Stimulated activated CD4-positive, alpha-beta T cell treated with anti-CD3 and anti-CD28 coated beads, Interleukin-4, amount 100 ng/mL, for 48 hours (primary cell): ENCODE measurements at places on chromosomes 7 and 10.

DNA sequence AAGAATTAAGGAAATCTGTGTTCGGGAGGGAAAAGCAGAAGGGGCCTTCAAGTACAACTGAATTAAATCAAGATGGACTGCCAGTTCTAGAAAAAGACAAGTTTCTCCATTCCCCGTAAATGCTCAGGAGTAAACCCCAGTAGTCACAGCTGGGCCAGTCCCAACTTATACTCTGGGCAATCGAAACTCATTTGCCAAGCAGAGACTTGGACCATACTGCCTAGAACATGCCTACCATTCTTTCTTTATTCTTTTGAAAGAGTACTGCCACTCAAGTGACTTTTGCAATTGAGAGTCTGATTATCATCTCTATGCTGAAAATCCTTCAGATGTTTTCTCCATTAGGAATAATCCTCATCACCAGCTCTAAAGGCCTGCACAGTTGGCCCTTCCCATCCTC lies 21.4 kb downstream of the RPP30 start:
- no peak for DNase-seq

DNA sequence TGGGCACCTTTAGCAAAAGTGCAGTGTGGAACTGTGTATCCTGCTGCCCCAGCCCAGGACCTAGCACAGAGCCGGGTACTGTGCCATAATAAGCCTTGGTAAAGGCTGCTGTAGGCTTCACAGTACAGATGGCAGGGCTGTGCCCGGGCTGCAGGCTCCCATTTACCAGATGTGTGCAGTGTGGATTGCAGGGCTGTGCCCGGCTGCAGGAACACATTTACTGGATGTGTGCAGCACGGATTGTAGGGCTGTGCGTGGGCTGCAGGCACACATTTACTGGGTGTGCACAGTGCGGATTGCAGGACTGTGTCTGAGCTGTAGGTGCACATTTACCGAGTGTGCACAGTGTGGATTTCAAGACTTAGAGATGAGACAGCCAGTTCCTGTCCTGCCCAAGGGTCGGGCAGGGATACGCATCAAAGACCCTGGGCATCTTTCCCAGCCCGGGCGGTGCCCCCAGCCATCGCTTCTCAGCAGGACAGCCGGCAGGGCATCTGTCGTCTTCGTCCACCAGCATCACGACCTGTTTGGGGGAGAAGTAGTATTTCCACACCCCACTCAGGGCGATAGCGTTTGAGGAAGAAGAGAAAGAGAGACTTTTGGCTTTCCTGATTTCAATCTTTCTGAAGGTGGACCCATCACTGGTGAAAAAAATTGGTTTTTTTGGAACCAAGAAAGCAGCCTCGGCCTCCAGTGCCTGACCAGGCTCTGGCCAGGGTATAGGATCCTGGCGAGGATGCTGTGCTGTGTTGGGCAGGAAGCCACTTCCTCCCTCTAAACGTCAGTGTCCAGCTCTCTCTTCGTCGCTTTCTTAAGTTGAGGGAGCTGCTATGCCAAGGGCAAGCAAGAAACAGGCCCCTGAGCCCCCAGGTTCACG lies 180.8 kb downstream of the CUX1 start:
- DNase-seq, result no peak

DNA sequence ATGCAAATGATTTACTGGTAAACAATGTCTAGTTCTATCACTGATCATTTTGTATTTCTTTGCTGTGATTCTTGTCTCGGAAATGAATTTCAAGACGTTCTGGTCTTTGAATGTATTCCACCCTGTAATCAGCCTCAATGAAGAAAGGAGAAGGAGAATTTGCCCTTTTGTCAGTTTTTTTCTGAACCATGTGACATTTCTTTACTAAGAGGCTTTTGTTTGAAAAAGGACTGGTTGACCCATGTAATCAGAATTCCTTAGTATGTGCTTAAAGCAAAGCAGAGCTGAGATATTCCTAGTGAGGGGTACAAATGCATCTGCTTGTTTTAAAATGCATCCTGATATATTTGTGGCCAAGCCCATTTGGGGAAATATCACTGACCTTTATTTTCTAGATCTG lies 581.6 kb downstream of the ETV1 start:
- DNase-seq, result no peak

- no peak for DNase-seq
Observed at GRCh38 chr10:31401287-31401686, 82.3 kb downstream of the ZEB1 start.

- no peak for DNase-seq
Observed at GRCh38 chr7:135359615-135360014, 126.0 kb downstream of the STRA8 start.

DNA sequence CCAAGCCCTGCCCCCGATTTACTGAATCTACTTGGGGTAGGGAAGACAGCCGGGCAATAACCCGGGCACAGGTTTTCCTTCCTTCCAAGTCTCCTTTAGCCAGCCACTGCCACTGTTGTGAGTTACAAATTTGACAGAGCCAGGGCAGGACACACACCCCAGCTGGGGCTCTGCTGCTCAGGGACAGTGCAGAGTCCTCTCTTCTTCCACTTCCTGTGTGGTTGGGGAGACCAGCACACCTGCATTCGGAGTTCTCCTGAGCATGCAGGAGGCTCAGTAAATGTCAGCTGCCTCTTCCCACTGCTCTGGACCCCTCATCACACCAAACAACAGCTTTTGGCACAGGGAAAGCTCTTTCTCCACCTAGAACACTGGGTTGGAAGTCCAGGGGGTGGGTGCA lies 21.3 kb downstream of the CHST15 start:
- DNase-seq, result no peak

GRCh38 chr7:115844857-115845256 lies 185.7 kb downstream of the TFEC start:
- no peak for DNase-seq

- no peak for DNase-seq
Observed at GRCh38 chr7:43666938-43667337, 62.4 kb downstream of the COA1 start.

DNA sequence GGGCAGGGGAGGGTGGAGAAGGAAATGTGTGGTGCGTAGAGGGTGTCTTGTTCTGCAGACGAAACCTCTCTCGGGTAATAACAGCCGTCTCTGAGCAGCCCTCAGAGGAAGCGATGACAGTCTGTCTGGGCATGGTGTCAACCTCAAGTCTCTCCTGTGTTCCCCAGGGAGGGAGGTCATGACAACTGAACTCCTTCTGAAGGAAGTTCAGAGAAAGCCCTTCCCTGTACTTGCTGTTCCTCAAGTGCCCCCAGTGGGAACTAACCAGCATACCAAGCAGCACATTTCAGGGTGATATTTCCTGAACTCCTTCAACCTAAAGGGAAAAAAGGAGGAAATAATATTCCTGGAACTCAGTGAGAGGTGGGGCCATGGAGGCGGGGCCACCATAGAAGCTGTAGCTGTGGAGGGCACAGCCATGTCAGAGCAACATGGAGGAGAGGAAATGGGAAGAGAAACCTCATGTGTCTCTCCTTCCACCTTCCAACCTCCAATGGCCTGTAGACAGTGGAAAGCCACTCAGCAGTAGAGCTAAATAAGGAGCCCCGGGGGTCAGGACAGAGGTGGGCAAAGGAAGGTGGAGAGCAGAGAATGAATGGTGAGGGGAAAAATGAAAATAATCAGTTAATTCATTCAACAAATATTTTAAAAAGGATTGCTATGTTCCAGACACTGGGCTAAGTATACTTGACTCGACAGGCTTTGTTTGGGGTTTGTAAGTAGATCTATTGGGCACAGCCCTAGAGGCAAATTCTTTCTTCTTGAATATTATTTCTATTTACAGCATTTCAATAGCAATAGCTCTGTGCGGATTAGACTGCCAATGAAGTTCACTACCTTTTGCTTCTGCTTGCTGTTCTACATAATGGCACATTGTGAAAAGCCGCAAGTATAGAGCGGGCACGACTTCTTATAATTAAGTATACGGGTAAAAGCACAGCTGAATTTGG lies 61.0 kb upstream of the AOAH start:
- DNase-seq, result peak; percentile 36

GRCh38 chr7:155815332-155816191 lies 3.3 kb upstream of the SHH start:
- DNase-seq, result peak; percentile 79

- DNase-seq, result no peak
Observed at GRCh38 chr10:48684792-48685623, at the start of gene WDFY4. Gene WDFY4, plus strand, starts transcription at chr10:48684873. Its CDS starts 24,860 bp downstream, at chr10:48709733.

DNA sequence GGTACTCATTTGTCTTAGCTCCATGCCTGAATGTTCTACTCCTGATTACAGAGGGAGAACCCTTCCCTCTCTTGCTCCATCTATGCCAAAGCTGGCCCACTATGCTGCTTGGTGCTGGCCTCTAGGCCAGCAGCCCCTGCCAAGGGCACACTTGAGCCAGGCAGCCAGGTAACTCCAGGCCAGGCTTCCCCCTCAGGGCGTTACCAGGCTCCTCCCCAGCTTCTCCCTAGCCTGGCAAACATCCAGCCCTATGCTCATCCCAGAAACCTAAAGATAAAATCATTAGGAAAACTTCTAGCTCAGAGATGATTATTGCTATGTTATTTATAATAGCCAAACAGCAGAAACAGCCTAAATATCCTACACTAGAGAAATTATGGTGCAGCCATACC lies 103.7 kb downstream of the KCNMA1 start:
- no peak for DNase-seq

DNA sequence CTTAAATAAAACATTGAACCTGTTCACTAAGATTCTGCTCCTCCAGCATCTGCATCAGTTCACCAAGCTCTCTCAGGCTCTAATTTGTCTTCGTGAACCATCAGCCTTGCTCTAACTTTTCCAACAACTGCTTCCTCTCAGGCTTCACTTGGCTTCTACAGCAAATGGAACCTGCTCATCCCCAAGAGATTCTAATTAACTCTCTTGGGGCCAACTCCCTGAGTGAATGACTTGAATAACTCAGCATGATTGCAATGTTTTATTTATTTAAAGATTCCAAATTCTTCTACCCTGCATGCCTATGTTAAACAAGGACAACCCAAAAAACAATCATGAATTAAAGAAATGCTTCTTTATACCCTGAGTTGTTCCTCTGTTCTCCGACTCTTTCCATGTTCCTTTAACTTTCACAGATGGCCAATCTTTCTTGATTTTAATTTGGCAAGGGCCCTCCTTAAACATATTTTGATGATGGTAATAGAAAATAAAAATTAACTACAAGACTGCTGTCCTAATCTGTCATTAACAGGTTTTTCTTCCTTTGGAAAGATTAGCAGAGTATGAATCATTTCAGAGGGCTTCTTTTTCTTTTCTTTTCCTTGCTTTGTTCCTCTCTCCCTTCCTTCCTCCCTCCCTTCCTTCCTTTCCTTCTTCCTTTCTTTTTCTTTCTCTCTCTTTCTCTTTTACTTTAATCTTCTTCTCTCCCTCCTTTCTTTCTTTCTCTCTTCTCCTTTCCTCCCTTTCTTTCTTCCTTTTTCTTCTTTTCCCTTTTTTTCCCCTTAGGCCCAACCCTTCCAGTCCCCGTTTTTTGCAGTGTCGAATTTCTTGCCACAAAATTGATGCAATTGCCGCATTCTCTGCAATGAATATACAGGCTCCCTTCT lies 195.0 kb upstream of the RHOBTB1 start:
- no peak for DNase-seq

DNA sequence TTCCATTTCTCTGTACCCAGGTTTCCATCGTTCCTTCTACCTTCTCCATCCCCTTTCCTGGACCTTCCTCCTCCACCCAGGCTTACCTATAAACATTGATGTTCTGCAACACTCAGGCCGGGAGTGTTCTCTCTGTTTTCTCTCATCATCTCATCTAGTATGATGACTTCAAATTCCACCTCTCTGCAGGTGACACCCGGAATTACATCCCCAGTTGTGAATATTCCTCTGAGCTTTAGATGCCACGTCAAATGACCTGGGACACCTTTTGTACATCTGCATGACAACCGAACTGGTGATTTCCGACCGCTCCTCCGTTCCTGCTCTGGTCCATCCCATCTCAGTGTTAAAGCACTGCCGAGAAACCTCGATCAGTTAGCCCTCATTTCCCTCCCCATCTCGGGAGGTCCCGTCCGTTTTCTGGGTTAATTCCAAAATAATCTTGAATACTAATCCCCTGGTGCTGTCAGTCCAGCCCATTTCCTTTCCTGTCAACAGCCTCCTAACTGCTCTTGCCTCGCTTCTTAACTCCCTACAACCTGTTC lies 76.7 kb upstream of the SAMD8 start:
- no peak for DNase-seq

DNA sequence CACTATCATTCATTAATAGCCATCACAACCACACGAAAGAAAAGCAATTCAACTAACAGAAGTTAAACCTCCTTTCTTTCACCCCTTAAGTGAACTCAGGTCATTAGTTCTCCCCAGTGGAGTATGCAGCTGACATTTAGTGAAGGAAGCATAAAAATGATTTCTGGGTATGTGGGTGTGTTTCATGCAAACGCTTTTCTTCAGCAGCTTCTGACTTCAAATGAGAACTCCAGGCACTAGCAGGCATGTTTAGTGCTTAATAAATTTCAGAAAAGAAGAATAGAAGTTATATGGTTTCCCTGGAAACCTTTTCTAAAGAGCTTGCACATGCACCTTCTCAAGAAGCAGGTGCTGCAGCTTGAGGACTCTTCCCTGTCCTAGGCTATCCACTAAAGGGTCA lies 62.5 kb downstream of the PIK3CG start:
- no peak for DNase-seq

DNA sequence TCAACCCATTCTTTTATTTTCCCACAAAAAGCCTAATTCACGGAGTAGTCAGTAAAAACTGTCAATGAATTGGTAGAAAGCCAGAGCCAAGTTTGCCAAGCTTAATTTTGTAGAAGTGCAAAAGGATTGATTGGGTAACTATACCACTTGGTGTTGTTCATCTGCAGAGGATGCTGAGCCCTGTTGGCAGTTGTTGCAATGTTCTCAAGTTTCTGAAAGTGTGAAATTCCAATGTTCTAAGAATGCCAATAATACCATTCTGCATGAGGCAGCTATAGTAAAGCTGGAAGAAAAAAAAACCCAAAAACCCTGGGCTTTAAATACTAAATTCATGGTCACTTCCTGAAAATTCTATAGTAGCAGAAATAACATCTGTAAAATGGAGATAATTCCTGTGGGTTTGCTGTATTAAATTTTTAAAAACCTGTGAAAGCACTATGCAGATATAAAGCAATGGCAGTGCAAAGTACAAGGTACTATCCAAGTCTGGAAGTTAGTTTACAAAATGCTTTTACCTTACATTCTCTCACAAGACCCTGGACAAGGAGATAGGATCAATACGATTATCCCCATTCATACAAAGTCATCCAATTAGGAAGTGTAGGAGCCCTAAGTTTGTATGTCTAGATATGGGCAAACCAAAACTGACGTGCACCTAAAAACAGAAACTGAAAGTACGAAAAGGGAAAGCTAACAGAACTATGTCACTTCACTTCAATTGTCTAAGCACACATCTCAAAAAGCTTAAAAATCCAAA lies 6.0 kb upstream of the PON1 start:
- DNase-seq, result no peak

GRCh38 chr7:47816647-47817046 lies 131.6 kb downstream of the PKD1L1 start:
- no peak for DNase-seq

GRCh38 chr7:112414855-112415490 lies 35.3 kb upstream of the IFRD1 start:
- no peak for DNase-seq

GRCh38 chr7:96067321-96067720 lies 254.6 kb downstream of the SLC25A13 start:
- no peak for DNase-seq
